OCI-LY7 (cell line): ENCODE measurements at places on chromosomes 5 and 9.

DNA sequence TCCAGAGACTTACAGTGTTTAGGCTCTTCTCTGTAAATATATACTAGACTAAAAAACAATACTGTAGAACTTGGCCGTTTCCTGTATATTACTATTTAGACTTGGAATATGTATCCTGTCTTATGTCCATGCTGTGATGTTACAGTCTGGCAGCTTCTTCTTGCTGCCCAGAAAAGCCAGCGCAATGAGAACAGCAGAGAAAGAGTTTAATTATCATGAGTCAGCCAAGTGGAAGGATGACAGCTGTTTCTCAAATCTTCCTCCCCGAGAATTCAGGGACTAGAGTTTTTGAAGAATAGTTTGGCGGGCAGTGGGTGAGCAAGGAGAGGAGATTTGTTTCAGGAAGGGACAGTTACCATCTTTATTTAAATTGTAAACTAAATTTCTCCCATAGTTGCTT, 37.5 kb downstream of the NAA35 start:
- no peak for DNase-seq

GRCh38 chr9:106035806-106036205, 341.5 kb downstream of the TMEM38B start:
- DNase-seq = no peak

GRCh38 chr5:111685969-111686368, 71.0 kb downstream of the NREP start:
- peak; percentile 65 for DNase-seq

- DNase-seq = no peak
Observed at GRCh38 chr9:94639999-94640376, 670 bp upstream of the FBP1 start.

DNA sequence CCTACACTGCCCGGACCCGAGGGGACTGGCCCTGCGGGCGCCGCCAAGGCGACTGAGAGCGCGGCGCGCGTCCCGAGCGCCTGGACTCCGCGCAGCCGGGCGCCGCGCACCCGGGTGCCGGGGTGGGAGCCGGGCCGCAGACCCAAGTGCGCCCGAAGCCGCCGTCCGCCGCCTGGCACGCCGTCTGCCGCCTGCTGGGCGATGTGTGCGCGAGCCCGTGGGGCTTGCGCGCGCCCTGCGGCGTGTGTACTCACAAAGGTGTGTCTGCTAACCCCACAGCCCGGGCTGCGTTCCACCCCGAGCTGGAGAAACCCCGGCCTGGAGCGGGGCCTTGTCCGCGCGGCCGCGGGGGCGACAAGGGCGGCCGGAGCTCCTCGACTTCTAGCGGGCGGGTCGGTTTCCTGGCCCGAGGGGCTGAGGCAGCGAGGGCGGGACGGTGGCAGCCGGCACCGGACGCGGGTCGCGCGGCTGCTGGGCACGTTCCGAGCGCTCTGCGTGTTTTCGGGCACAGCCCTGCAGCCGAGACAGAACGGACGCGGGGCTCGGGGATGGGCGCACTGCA, 1.1 kb upstream of the ZSWIM6 start:
- peak; percentile 4 for DNase-seq

- no peak for DNase-seq
Observed at GRCh38 chr9:22379272-22379671, 67.4 kb upstream of the DMRTA1 start.

DNA sequence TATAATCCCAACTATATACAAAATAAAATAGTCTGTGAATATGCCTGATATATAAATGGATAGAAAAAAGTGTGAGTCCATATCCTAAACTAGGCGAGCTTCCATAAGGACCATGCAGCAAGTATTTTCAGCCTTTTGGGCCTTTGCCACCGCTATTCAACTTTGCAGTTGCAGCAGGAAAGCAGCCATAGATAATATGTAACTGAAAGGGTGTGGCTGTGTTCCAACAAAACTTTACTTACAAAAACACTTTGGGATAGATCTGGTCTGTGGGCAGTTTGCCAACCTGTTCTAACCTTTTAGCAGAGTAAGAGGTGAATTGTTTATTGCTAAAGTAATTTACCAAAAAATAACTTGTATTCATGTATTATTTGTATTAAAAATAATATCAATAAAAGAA, 127.8 kb upstream of the GPR151 start:
- DNase-seq = no peak

DNA sequence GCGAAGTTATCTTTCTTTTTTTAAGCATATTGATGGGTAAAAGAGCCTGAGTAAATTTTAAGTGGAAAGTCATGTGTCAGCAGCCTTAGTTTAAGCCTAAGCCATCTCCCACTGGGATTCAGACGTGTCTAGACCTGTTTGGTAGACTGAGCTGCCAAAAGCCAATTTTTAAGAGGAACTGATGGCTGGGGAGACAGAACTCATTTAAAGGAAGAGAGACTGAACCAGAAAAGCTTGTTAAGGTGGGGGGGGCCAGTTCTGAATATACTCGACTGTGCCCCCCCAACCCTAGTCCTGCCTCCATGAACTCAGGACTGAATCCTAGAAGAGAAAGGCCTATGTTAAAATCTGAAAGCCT, 58.3 kb upstream of the PLPP1 start:
- DNase-seq = no peak

- DNase-seq = no peak
Observed at GRCh38 chr5:150766251-150766650, 7.4 kb upstream of the DCTN4 start.

DNA sequence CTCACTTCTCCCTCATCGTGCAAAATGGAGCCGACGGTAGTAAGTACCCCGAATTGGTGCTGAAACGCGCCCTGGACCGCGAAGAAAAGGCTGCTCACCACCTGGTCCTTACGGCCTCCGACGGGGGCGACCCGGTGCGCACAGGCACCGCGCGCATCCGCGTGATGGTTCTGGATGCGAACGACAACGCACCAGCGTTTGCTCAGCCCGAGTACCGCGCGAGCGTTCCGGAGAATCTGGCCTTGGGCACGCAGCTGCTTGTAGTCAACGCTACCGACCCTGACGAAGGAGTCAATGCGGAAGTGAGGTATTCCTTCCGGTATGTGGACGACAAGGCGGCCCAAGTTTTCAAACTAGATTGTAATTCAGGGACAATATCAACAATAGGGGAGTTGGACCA, 979 bp downstream of the PCDHGA12 start:
- DNase-seq = no peak

- no peak for DNase-seq
Observed at GRCh38 chr9:117723986-117724625, 19.9 kb downstream of the TLR4 start.

DNA sequence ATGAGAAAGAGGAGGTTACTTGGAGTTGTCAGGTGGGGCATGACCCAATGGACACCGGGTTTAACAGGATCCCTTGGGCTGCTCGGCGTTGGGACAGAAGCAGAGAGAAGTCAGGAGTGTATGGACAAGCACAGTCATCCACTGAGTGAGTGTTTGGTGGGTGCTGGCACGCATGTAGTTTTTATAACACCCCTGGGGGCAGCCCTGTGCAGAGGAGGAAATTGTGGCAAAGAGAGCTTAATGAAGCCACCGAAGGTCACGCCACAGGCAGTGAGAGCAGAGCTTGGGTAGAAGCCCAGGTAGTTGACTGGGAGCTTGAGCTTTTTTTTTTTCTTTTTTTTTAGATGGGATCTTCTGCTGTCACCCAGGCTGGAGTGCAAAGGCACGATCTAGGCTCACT, 43.2 kb upstream of the IER5L start:
- peak; percentile 72 for DNase-seq

DNA sequence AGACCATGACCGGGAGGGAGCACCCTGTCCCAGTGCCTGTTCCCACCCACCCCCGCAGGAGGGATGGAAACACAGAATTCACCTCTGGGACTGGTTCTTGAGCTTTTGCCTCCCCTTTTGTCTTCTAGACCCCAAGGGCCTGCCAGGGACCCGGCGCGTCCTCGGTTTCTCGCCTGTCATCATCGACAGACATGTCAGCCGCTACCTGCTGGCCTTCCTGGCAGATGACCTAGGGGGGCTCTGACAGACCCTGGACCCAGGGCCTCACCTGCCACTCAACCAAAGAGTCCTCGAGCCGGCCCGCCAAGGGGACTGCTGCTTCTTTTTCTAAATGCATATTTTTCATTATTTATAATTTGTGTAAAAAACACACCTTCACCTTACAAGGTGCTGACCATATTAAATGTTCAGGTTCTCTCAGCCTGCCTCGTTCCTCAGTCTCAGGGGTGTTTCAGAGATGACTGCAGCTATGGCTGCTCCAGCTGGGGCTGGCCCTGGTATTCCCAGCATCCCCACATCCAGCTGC, 16.9 kb downstream of the CARD19 start:
- no peak for DNase-seq

DNA sequence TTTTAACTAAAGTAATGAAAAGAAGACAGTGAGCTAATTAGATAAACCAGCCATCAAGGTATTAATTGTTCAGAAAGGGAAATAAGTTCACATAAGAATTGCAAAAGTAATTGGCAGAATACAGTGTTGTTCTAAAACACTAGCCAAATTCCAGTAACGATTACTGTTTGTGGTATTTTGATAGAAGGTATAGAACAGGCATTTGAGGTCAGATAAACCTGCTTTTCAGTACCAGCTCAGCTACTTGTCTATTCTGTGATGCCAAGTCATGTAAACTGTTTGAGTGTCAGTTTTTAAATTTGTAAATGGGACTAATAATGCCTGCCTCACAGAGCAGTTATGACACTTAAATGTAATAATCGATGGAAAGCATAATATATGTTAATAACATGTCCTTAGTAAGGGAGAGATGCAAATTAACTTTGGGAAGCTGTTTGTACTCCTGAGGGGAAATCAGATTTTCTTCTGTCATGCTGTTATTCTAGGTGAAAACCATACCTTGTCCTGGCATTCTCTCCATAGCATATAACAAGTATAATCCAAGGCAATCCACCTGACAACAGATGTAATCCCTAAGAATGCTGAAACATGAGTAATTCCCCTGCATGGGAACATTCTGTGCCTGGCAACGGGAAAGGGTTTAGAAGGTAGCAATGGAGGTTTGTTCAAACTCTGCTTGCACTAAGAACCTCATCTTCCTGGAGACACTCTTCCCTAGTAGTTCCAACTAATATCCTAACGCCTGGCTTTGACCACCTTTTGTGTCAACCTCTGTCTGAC, 509.5 kb upstream of the PAPPA start:
- DNase-seq = no peak

GRCh38 chr5:152264645-152265254, 140.3 kb downstream of the NMUR2 start:
- no peak for DNase-seq

DNA sequence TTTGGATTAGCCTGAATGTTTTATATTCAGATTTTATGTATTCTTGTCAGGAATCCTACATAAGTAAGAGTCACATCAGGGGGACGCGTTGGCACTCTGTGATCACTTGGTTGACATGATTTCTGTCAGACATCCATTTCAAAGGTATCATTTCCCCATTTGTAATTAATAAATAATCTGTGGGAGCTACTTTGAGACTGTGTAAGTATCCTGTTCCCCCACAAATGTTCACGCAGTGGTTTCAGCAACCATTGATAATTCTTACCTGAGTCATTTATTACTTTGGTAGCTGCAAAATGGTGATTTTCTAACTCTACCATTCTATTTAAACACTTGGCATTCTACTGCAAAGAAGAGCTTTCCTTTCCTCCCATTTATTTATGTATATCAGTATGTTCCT, 56.9 kb upstream of the TBC1D2 start:
- no peak for DNase-seq

GRCh38 chr5:169430671-169431070, 129.7 kb upstream of the SLIT3 start:
- DNase-seq = no peak

DNA sequence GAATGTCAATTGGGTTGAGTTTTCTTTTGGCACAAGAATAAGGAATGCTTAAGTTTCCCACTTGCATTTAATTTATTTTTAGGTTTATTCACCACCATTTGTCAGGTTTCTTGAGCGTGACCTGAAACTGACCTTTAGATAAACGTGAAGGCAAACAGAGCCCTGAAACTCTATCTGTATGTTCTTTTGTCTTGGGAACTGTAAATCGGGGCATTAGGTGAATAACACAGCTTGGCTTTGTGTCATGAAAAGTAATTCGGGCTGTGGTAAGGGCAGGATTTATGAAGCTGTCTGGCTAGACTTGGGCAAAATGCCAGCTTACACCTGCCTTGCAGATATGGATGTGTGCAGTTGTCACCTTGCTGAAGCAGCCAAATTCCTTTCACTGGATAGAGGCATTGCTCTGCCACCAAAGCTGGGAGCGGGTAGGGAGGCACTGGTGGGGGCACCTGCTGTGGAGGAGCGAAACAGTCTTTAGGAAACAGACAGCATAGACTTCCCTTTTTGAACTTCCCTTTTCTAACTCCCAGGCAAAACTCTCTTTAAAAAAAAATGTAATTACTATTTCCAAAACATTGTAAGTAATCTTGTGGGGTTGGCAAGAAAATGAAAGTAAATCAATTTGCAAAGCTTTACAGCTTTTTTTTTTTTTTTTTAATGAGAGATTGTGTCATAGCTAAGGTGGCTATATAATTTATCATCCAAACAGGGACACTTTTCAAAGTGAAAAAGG, 545.2 kb downstream of the CSNK1G3 start:
- DNase-seq = peak; percentile 80

DNA sequence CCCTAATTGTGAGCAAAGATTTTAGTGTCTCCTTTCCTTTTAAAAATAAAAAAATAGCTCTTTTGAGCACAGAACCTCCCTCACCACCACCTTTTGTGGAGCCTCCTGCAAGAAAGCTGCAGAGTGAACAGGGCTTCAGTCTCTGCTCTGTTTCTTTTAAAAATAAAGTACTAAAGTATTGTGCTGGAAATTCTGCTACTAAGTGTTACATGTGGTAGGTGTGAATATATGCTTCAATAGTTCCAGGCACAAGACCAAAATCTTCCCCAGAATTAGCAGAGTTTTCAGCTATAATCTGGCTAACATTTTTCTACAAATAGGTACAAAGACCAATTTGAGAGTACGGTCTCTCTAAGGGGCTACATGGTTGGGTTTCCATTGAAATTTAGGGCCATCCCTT, 40.3 kb upstream of the NFIB start:
- DNase-seq = no peak

- DNase-seq = peak; percentile 74
Observed at GRCh38 chr9:75612754-75613153, 277.7 kb upstream of the PCSK5 start.

- no peak for DNase-seq
Observed at GRCh38 chr9:88716596-88717290, 181.8 kb downstream of the NXNL2 start.

DNA sequence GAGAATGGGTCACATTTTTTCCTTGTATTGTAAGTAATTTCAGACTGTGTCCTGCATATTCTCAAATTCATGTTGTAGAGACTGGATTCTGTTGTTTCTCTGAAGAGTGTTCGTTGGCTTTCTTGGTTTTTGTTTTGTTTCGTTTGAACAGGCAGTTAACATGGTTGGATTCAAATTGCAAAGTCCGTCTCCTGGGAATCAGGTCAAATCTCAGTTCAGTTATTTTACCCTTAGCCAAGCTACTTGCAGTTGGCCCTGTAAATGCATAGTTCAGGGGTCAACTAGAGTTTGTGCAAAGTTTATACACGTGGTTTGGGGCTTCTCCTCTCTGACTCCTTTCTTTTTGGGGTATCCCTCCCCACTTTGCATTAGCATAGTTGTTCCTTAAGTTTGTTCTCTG, 21.7 kb upstream of the FBXW11 start:
- DNase-seq = no peak
